ENCODE measurements at places on chromosomes 5 and 9. TPM values are rescaled to one million over a fixed set of nuclear protein-coding genes. Genes with fewer than 3 reads are reported as not detected.
A peak's percentile ranks its signal among the peaks of the same experiment; 100 is the strongest.

GRCh38 chr9:134136996-134137299 is 1.1 kb downstream of the WDR5 start:
- peak; percentile 41 for ATAC-seq

- no peak for ATAC-seq
Measured at GRCh38 chr5:37838152-37838932, 1.5 kb downstream of the GDNF start.

DNA sequence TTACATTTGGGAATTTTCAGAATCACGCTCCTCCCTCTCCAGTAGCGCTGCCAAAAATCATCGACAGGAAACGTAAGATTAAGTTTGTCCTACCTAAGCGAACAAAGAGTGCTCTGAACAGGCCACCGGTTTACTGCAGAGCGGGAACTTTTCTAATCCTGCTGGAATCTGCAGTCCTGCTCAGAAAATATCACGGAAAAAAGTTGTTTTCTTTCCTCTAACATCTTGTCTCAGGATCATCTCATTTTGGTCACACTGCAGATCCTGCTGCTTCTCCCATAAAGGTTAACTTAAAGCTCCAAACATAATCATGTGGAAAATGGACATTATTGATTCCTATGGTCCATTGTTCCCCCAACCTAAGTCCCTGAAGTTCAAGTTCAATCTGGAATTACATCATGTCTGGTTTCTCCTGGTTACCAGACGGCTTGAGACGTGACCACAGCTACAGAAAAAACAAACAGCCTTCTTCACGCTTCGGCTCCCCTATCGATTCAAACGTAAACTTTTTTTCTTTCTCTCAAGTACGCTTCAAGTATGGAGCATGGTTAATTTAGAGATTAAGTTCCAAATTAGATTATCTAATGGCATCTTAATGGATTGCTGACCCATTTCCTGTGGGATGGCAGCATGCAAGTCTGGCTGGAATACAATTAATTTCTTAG is 217.6 kb downstream of the NFIB start:
- ATAC-seq: peak; percentile 18

DNA sequence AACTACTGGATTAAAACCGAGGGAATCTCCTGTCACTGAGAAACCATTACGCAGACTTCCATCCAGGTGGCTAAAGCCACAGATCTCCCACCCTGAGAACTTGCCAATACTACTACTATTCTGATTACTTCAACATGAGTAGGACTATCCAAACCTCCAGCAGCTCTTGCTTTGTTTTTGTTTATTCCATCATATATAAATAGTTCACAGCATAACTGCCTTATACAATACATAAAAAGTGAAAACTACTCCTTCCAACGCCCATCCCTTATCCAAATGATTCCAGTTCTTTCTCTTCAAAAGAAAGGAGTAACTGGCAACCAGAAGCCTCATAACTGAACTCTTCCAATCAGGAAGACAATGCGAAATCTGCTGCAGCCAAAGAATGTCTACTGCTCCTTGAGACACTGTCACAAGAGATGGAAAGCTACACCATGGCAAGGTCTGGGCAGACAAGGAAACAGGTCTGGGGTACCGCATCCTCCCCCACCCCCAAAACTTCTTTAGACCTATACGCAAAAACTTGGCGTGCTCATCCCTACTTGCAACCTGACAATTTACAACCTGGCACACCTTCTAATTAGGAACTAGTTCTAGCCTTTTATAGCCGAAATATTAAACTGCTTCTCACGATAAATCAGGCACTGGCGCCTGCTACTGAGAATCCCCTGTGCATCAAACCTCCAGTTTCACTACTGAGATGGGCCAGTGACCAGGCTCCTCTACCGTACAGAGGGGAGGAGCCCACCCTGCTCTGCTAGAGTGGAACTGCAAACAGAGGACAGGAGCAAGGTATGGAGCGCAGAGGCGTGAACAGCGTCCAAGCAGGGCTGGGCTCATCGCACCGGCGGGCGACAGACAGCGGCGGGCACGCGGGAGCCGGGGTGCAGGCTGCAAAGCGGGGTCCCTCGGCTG is 986 bp downstream of the PLPP1 start:
- peak; percentile 45 for ATAC-seq

DNA sequence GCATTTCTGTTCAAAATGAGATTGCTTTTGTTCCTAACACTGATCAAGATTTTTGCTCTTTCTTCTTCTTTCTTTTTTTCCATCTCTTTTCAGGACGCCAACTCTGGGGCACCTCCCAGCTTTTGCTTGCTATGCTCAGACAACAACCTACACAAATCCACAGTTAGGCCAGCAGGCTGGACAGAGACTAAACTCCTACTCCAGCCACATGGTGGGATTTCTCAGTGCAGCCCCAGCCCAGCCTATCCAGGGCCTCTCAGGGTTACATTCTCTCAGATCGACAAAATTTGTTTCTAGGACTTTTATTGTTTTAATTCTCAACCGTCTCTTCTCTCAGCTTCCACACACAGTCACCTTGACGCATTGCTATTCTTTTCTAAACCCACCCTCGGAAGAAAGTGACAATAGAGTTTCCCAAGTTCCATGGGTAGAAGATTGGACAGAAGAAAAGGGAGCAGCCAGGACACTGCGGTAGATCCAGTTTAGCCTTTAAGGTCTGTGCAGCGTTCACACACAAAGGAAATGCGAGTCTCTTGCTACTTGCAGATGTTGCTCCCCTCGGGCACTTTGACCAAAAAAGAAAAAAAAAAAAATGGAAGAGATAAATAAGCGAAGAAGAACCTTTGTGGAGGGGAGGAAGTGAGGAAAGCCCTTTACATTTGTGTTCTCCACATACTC is 588.6 kb upstream of the GRAMD2B start:
- no peak for ATAC-seq

GRCh38 chr9:19193029-19193324 is 37.5 kb upstream of the DENND4C start:
- no peak for ATAC-seq

GRCh38 chr9:7788772-7789171 is 10.8 kb downstream of the DMAC1 start:
- ATAC-seq: no peak

DNA sequence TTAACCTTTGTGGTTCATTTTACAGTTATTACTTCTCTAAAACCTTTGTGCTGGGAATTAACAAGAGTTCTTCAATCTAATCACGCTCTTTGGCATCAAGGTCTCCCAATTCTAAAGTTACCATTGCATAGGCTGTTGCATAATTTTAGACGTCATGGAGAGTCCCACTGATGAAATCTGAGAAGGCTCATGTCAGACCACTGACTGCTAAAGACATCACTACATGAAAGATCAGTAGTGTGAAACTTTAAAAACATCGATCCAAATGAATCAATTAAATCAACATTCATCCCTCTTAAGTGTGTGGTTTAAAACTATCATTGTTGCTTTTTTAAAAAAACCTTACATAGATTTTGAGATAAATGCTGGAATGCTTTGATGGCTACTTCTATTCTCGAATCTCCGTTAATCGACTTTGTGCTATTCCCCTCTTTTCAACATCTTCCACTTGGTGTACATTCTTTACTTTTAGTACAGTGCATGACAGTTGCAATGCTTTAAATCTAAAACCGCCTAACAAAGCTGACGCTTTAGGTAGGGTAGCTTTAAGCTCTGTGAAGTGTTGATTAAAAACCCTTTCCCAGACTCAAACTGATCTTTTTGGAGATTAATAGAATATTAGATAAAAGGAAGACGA is 33.6 kb downstream of the NR2F1 start:
- ATAC-seq: no peak

GRCh38 chr5:140142856-140143255 is 17.1 kb downstream of the IGIP start:
- ATAC-seq: no peak

GRCh38 chr9:137269231-137269772 is 8.2 kb upstream of the TOR4A start:
- peak; percentile 57 for ATAC-seq

DNA sequence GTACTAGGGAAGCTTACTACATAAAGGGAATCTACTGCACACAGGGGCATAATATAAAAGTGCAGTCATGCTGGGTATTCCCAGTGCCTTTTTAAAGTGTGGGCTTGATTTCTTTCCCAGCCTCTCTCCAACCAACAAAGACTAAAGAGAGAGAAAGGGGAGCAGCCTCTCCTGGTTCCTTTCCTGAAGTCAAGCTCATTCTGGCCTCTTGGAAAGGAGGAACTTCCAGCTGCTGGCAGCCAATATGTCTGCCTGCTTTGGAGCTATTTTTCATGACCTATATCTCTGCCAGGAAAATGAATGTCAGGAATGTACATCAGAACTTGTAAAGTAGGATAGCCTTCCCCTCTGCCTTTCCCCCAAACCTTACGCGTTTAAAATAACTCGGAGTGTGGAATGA is 57.1 kb downstream of the RAB3C start:
- no peak for ATAC-seq

GRCh38 chr9:94507531-94508258 is 47.2 kb upstream of the PCAT7 start:
- no peak for ATAC-seq

DNA sequence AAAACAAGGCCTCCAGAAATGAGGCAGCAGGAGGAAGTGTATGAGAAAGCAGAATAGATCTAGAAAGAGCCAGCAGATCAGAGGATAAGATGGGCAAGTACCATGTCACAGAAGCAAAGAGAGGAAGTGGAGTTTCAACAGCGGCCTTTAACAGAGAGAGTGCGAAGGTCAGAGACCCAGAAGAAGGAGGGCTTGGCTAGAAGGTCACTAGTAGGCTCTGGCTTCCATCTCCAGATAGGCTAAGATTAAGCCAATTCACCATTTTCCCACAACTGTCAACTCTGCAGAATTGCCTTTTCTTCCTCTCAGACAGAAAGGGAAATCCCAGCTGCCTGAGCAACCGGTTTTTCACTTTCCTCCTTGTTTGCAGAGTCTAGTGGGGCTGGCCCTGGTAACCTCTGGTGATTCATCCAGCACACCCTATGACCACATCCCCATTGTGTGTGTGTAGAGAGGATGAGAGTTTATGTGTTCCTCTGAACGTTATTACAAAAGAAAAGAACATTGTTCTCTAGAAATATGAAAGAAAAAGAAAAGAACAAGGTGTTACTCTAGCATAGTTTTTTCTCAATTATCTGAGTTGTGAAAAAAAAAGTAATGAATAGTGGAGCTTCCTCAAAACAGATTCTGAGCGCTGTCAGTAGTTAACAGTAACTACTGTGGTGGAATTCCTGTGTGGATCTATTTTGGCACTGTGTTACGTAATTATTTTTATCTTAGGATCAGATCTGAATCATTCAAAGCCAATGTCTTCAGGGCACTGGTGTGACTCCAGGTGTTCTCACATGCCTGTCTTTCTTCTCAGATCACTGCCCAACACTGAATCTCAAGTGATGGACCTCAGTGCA is 220.4 kb downstream of the ARRDC3 start:
- peak; percentile 100 for ATAC-seq

GRCh38 chr9:17906841-17907778 is 328.2 kb downstream of the SH3GL2 start:
- peak; percentile 64 for ATAC-seq

GRCh38 chr5:172648013-172648381 is 6.9 kb downstream of the NEURL1B start:
- ATAC-seq: no peak

DNA sequence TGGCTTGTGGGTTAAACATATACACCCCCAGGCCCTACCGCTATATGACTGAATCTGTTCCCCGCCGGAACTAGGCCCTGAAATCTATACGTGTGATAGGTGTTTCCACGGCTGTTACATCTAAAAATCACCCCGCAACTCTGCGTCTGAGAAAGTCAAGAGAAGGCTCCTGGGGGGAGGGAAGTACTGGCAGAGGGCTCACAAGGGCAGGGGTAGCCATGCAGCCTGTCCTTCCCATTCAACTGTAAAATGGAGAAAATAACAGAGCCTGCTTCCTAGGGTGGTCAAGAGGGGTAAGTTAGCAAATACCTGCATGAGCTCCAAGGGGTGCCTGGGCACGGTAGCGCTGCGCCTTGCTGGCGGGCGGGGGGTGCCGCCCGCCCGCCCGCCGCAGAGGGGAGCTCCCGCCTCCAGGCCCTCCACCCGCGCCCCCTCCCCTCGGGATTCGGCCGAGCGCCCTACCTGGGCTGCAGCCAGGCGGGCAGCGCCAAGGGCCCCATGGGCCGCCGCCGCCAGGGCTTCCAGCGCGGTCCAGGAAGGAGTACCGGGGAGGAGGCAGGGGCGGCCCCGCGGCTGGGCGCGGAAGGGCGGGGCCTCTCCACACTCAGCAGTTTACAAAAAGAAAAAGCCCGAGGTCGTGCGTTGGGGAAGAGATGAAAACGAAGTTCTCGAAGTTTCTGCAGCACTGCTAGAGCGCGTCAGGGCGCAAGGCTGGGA is at the start of gene HACD4:
Gene HACD4, minus strand, starts transcription at position 550 of the 717 bp plus-strand sequence. Its CDS starts 50 bp downstream, at position 500.
- ATAC-seq: peak; percentile 65

DNA sequence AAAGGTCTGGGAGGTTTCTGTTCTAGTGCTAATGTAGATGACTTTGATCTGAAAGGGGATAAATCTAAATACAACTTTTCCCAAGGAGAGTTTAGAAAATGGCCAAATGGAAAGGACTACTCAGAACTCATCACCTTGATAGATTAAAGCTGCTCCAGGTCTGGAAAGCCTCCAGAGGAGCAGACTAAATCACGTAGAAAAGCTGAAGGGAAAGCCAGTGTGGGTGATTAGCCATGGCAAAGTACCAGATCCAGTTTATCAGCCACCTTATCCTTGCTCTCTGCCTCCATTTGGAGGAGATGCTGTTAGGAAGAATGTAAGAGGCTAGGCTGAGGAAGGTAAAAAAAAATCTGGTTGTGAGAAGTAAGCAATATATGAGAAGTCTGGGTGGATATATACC is 120.7 kb upstream of the RAI14 start:
- no peak for ATAC-seq

- ATAC-seq: no peak
Measured at GRCh38 chr5:407051-407450, 35.9 kb upstream of the EXOC3 start.

DNA sequence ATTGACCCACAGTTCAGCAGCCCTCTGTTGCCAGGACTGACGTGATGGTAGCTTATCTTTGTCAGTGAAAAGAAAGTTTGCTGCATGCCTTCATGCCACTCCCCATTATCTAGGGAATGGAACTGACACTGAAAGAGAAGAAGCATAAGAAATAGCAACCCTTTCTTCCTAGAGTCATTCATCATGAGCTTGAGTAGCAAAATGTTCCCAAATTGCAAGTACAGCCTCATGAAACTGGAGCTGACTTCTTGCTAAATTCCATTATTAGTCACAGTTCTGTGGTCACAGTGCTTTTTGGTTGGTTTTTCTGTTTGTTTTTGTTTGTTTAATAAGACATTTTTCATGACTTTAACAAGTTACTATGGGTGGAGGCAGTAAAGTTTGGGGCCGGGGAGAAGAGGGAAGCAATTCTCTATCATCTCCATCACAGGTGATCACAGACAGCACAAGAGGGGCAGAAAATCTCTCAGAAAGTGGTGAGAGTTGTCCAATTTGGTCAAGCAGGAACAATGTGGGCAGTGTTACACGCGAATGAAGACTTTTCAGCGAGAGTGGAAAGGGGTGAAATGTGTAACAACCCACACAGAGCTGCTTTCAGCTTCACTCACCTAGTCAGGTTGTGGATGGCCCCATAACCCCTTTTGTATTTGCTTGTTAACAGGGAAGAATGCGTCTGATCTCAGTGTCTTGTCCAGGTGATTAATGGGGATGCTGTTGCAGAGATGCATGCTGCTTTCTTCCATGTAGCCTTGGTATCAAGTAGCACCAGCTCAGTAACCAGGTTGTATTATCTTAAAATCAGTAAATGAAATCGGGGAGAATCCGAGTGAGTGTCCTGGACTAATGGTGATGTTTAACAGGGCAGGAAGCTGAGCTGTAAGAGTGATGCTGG is 440.4 kb downstream of the DMRT2 start:
- no peak for ATAC-seq

Gene GNA14
- 0.16 TPM for total RNA-seq

Gene TAF11L10
- total RNA-seq: 2.0 TPM

Gene SLC36A3
- total RNA-seq: not detected

Gene SEMA6A
- 2.6 TPM for total RNA-seq

Gene FAM169A
- 14.9 TPM for total RNA-seq

Data from motor neuron (in vitro differentiated cells).